Stimulated activated CD8-positive, alpha-beta memory T cell treated with anti-CD3 and anti-CD28 coated beads, Interleukin-7, amount 100 ng/mL, for 1 hour (primary cell): ENCODE measurements at places on chromosomes 4 and X.

- no peak for DNase-seq
These were observed 47.0 kb upstream of the NSUN7 start for GRCh38 chr4:40702800-40703151.

DNA sequence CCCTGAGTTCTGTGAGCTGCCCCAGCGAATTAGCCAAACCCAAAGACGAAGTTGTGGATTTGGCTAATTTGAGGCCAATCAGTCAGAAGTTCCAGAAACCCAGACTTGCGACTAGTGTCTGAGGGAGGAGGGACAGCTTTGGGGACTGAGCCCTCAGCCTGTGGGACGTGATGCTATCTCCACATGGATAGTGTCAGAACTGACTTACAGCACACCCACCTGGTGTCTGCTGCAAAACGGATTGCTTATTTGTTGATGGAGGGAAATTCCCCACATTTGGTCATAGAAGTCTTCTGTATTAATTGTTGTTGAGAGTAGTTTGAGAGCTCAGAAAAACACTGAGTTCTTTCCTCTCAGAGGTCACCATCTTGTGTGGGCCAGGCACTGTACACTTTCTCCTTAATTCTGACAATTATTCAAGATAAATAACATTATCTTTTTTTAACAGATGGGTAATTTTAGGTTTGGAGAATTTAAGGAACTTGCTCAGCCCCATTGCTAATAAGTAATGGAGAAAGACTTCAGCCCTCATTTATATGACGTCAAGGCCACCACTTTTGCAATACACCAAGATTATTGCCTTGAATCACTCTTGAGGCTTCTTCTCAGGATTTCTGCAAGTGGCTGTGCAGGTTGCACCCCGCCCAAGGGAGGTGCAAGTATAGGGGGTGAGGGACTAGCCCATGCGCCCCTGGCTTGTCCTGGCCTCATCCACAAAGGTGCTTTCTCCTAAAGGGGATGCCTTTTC is 16.7 kb downstream of the CLRN2 start:
- no peak for DNase-seq

DNA sequence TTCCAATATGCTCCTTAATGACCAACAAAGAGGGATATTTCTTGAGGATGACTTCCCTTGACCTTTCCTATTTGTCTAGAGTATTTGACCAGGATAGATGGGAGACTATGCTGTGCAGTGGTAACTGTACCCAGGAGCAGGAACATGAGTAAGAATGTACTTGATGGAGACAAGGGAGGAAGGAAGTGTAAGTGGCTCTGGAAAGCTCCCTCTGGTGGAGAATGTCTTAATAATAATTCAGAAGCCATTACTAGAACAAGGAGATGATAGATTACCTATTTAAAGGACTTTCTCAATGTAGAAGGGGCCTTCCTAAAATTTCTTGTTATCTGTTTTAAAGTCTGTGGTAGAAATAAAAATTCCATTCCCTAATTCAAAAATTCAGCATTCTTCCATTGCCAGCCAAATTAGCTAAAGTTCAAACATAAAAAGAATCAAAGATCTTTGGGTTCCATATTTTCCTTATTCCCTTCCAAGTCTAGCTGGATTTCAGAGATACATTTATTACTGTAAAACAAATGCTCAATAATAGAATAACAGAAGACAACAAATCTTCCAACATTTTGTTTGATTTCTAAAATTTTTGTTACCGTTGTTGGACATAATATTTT is 83.8 kb downstream of the GRID2 start:
- no peak for DNase-seq

DNA sequence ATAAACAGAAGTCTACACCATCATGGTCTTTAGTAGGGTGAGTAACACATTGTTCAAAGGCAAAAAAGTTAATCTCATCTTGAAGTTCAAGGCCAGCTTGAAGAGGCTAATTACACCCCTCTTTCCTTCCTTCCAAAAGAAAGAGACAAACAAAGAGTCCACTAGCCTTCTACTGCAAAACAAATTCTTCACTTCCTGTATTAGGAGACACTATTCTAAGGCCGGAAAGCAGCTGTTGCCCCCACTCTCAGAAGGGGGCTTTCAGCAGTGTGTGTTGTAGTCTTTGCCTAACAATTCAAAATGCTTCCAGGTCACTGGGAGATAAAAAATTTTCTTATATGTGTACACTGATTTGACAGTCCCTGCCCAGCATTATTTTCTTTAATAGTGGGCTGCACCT is 25.1 kb downstream of the RASGEF1B start:
- no peak for DNase-seq

DNA sequence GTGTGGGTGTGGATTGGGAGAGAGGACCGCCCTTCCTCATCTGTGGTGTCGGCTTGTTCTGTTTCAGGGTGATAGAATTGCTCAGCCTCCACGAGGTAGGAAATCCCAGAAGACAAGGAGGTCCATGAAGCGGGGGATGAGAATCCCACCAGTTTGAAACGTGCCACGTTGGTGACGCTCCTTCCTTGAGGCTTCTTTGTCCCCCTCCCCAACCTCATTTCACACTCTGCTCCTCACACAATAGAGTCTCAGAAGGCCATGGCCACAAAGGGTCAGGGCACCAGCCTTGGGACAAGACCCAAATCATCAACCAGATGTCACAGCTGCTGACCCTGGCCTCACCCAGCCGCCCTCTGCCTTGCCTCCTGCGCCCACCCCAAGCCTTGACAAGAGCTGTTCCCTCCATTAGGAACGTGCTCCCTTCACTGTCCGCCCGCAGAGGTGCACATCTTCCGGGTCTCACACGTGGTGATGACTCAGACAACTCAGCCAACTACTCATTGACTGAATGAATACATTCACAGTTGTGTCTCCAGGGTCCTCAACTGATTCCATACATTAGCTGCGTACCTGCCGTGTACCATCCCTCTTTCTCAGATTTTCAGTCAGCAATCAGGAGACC is 18.3 kb downstream of the BLOC1S4 start:
- no peak for DNase-seq

GRCh38 chr4:81398379-81398778 is 73.3 kb downstream of the RASGEF1B start:
- DNase-seq = no peak

DNA sequence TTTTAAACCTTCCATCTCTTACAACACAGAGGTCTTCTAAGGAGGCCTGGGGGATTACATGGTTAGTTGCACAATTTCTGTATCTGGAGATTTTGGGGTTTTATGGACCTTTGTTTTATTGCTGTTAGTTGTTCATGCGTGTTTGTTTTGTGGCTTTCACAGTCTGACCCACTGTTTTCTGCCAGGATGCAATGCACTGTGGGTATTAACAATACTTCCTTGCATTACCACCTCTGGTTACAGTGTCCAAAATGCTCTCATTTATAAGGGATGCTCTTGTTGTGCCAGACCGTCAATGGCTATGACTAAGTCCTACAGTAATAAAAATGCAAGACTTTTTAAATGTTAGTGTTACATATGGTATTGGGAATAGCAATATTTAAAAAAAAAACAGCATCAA is 730.2 kb downstream of the KCTD8 start:
- DNase-seq = no peak

- DNase-seq = no peak
These were observed 19.5 kb upstream of the PGRMC2 start for GRCh38 chr4:128307123-128307571.

DNA sequence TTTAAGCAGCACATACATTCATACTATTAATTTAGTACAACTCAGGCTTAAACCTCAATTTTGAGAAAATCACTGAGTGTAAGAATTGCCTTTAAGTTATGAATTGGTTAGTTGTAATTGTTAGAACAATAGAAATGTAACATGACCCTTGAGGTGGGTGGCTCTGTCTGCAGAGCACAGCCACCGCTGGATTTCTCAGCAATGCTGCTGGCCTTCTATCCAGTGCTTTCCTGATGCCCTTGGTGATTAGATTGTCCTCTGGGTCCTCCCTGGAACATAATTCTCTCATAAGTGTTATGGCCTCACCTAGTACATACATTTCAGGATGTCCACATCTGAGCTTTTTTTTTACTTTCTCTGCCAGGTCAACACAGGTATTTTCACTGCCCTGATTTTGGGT is 213.2 kb downstream of the SLC7A11 start:
- DNase-seq = no peak

DNA sequence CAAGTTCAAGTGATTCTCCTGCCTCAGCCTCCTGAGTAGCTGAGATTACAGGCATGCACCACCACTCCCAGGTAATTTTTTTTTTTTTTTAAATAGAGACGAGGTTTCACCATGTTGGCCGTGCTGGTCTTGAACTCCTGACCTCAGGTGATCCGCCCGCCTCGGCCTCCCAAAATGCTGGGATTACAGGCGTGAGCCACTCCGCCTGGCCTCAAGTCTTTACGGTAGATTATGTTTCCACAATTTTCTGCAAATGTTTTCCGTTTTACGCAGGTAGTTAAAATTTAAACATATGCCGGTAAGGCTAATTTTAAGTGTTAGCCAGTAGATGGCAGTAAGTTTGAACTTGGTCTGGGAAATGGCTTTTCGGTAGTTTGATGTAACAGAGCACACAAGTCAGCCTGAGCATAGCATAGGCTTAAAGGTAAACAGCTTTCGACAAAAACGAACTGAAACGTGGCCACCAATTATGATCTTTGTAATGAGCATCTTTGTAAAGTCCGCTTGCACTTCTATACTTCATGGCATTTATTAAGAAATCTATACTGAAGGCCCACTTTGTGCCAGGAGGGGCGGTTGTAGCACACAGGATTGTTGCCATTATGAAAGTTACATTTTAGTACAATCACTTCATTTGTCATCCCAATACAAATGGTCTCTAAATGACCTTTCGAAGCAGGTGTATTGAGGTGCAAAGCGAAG is 31.1 kb downstream of the CCKAR start:
- DNase-seq = no peak

DNA sequence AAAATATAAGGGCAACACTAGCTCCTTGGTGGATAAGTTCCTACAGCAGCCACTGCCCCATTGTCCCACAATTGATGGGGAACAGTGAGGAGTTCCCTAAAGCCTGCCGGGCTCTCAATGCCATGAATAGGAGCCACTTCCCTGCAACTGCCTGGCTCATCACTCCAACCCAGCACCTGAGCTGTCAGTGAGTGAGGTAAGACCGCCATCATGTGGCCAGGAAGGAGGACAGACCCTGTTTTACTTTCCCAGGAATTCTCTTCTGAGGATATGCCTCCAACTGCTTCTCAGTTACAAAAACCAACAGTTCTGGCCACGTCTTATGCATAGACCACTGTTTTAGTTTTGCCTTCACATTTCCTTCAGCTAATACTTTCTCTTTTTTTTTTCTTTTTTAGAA is 45.5 kb downstream of the SRPX start:
- DNase-seq = no peak

DNA sequence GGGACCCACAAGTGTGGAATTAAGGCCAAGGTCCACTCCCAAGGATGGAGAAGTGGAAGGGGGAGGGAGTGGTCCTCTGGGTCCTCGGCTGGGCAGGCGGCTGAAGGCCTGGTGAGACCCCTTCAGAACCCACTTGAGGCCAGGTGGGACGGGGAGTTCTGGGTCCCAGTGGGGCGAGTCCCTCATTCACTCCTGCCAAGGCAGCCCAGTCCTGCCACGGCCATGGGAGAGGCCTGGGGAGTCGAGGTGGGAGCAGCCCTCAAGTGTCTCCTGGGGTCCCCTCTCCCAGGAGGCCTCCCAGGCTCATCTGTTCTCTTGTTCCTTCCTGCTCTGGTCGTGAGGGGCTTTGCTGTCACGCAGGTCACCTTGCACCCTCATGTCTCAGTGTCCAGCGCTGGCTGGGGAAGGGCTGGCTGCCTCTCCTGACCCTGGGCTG is 6.1 kb upstream of the SH3BP2 start:
- DNase-seq = no peak

DNA sequence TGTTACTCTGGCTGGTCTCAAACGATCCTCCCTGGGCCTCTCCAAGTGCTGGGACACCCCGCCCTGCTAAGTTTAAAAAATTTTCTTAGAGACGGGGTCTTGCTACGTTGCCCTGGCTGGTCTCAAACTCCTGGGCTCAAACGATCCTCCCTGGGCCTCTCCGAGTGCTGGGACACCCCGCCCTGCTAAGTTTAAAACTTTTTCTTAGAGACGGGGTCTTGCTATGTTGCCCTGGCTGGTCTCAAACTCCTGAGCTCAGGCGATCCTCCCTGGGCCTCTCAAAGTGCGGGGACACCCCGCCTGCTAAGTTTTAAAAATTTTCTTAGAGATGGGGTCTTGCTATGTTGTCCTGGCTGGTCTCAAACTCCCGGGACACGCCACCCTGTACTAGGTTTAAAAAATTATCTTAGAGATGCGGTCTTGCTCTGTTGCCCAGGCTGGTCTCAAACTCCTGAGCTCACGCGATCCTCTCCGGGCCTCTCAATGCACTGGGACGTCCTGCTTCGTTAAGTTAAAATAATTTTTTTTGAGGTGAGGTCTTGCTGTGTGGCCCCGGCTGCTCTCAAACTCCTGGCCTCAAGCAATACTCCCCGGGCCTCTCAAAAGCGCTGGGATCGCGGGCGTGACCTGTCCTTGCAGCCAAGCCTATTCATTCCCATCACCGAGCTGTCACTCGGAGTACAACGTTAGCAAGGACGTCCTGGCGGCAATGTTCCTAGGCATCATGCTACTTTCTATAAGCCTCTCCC is 1.1 kb downstream of the SLC25A6 start:
- no peak for DNase-seq

GRCh38 chr4:143336781-143337599 is at the start of gene GAB1:
Gene GAB1 (plus strand): TSS chr4:143336876. CDS start chr4:143337189, 313 bp downstream.
- no peak for DNase-seq

DNA sequence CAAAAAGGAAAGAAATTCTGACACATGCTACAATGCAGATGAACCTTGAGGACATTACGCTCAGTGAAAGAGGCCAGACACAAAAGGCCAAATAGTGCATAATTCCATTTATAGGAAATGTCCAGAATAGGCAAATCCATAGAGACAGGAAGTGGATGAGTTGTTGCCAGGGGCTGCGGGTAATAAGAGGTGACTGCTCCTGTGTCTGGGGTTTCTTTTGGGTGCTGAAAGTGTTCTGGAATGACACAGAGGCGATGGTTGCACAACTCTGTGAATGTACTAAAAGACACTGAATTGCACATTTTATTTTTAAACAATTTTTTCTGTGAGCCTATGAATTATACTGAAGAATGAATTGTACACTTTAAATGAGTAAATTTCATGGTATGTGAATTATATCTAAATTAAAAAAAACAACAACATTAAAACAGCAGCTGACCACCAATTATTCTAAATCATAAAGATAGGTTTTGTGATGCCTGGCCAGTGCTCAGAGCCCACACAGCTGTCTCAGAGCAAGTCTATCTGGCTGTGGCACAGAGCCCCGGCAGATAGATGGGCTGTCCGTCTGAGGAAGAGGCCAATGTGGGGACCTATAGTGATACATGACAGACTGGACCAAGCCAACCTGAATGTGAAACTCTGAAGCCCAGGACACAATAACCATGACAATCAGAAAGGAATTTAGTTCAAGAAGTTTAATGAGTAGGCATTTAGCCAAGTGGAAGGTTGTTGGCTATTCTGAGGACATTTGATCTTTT is 23.5 kb upstream of the IRAK1 start:
- no peak for DNase-seq

GRCh38 chr4:100362366-100362765 is 155.5 kb downstream of the EMCN start:
- no peak for DNase-seq
